Stimulated activated CD8-positive, alpha-beta memory T cell treated with anti-CD3 and anti-CD28 coated beads, Interleukin-7, amount 100 ng/mL, for 24 hours (primary cell): ENCODE measurements at places on chromosomes 7 and 10.

DNA sequence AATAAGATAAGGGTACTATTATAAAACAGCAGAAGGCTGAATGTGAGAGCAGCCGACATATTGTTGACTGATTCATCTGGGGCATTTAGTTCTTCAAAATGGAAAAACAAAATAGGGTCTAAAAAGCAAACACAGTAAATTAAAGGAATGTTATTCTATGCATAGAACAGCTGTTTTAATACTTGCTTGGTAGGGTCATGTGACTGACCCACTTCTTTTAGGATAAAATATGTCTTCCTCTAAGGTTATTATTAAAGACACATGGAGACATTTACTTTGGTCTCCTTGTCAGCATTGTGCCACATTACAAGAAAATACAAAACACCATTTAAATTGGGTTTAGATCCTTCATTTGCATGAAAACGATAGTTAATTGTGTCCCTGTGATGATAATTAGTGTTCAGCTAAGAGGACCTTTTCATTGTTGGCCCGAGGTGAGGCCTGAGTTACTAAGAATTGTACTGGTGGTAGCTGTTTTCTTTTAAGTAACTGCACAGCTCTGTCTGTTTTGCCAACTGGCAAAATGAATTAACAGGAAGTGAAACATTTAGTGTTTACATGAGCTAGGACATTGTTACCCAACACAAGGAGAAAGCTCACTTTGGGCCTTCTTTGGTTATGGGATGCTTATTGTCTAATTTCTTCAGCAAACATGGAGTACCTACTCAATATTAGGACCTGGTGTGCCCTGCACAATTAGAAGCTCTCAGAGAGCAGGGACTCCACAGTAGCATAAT is 764.4 kb downstream of the LRMDA start:
- no peak for DNase-seq

DNA sequence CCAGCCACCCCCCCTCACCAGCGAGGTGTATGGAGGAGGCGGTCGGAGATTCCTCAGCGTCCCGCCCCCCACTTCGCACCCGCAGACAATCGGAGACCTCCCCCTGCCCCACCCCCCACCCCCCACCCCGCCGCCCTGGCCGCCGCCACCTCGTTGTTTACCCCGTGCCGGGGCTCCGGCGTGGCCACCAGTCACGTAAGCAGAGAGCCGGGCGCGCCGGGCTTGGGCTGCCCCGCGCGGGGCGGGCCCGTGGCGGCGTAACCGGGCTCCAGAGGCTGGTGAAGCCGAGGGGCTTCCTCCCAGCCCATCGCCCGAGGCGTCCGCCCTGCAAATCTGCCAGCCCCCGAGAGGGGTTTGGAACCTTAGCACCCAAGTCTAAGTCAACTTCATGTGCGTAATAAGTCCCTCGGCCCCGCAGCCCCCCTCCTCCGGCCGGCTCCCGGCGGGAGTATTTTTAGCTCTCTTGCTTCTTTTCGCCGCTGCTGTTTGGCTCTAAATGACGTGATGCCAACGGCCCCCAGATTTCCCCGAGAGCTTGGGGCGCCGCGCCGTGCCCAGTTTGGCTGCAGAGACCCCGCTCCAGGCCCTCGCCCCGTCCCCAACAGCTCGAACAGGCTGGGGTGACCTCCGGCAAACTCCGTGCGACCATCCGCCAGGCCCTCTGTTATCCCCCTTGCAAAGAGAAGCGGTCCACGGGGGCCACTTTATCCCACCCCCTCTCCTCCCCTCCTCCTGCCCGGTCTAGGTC is 2.7 kb downstream of the MXI1 start:
- no peak for DNase-seq

- no peak for DNase-seq
These were observed 38.9 kb downstream of the FAM20C start for GRCh38 chr7:231030-231857.

DNA sequence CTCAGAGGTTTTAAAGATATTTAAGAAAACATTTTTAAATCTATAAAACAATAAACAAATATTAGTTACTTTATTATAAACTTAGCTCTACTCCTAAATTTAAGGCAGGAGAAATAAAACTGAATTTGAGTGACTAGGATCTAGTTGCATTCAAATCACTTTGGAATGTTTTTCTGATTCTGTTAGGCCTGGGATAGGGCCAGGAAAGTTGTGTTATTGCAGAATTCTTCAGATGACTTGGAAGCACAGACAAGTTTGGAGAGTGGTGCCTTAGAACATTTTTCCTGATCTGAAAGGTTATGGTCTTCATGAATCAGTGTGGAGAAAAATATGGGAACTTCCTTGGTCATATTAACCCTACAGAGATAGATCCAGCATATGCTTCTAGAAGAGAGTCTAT is 15.6 kb upstream of the SLC25A13 start:
- no peak for DNase-seq

DNA sequence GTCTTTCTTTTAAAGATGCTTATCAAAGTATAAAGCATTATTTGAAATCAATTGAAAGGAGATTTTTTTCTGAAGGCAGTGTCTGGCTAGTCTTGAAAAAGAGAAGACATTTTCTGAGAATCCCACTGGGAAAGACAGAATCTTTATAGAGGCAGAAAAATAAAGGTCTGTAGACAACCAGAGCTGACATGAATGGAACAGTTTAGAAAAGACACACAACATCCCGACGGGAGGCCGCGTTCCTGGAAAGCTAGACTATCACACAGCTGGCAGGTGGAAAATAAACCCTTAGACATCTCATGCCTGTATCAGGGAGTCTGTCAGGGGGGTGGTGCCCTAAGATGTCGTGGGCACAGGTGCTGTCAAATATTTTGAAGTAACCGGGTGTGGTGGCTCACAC is 48.0 kb upstream of the KLF6 start:
- no peak for DNase-seq

GRCh38 chr10:62651341-62651740 is 153.2 kb upstream of the ADO start:
- no peak for DNase-seq

DNA sequence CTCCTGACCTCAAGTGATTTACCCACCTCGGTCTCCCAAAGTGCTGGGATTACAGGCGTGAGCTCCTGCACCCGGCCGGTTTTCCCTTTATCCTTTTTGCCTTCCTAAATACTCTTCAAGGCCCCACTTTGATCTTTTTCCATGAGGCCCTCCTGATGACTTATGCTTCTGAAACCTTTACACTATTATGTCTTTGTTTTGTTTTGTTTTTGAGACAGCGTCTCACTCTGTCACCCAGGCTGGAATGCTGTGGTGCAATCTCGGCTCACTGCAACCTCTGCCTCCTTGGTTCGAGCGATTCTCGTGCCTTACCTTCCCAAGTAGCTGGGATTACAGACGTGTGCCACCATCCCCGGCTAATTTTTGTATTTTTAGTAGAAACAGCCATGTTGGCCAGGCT is 3.8 kb downstream of the STMP1 start:
- no peak for DNase-seq

DNA sequence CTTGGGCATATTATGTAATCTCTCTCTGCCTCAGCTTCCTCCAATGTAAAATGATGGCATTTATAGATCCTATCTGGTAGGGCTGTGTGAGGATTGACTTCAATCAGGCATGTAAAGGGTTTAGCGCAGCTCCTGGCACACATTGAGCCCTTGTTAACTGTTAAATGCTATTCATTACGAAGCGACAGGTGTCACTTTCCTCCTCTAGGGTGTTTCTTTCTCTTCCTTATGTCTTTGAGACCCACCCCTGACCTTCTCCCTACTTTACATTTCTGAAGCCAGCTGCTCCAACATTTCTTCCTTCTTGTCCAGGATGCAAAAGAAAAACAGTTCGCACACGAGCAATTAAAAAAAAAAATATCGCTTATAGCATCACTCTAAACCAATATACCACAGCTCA is 5.7 kb upstream of the R3HCC1L start:
- DNase-seq = no peak

DNA sequence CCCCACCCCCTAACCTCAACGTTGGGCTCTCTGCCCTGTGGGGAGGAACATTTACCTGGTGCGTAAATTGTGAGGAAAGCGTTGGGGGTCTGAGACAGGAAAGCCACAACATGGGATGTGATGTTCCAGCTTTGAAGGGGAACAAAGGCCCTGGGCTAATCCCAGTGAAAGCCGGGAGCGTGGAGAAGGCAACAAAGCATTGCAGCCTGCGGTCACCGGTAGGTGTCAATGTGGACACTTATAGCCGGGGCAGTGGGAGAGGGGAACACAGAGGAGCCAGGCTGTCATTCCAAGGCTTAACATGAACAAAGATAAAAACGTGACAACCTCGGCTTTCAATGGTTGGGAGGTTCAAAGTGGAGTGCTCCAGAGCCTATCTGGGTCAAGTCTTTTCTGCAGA is 12.7 kb downstream of the PTF1A start:
- DNase-seq = no peak

DNA sequence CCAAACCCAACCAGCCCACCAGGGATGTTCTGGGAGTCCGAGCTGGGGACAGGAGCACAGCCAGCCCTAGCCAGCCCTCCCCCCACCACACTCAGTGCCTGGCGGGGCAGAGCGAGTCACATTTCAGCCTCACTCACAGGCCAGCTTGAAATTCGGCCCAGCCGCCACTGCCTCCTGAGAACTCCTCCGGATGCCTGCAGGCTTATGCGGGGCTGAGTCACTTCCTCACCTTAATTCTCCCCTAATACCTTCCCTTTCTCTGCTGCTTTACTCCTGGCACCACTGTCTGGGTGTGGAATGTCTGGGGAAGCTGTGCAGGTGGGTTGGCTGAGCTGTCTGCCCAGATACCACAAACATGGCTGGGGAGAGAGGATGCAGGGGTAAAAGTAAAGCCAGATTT is 22.6 kb upstream of the DLG5 start:
- DNase-seq = no peak
